ENCODE measurements at places on chromosomes 12 and 14.

DNA sequence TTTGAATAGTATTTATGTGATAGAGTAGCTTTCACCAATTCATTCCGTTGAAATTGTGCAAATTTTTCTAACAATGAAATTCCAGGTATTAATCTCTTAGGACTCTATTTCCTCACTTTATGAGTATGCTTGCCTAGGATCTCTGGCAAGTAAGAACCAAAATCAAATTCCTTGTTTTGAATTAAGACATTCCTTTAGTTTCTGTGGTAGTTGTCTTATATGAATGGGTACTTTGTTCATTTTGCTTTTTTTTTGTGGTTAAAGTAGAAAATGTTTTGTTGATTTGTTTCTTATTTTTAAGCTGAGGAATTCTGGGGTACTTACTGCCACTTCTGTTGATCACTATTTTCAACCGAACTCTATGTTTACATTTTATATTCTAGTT, 59.8 kb downstream of the KITLG start:
- DNase-seq = no peak

- DNase-seq = no peak
Measured at GRCh38 chr12:127287256-127287655, 979.7 kb upstream of the TMEM132C start.

DNA sequence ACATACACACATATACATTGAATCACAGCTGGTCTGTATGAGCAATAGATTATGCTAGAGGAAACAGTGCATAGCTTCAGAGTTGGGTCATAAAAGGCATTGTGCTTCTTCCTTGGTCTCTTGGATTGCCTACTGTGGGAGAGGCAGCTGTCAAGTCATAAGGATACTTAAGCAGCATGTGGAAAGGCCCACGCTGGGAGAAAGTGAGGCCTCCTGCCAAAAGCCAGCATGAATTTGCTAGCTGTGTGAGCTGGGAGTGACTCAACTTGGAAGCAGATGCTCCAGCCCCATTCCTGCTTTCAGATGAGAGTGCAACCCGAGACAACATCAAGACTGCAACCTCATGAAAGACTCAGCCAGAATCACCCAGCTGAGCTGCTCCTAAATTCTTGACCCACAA, 311.9 kb upstream of the TBX3 start:
- DNase-seq = no peak

DNA sequence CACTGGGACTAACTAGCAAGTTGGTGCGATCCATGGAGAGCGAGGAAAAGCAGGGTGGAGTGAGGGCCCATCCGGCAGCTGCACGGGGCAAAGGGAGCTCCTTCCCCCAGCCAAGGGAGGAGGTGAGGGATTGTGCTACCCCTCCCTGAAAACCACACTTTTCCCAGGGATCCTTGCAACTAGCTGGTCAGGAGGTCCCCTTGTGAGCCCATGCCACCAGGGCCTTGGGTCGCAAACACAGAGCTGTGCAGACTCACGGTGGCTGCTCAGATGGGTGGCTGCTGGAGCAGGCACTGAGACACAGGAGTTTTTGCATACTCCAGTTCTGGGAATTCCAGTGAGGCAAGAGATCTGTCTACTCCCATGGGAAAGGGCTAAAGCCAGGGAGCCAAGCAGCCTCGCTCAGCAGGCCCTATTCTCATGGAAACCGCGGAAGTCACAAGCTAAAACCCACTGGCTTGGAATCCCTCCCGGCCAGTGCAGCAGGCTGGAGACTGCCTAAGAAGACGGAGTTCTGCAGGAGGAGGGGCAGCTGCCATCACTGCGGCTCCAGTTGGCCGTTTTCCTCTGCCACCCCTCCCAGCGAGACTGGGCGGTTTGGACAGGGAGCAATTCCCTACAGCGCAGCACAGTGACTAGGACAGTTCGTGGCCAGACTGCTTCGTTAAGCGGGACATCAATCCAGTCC, 10.9 kb upstream of the ZNF705A start:
- no peak for DNase-seq

DNA sequence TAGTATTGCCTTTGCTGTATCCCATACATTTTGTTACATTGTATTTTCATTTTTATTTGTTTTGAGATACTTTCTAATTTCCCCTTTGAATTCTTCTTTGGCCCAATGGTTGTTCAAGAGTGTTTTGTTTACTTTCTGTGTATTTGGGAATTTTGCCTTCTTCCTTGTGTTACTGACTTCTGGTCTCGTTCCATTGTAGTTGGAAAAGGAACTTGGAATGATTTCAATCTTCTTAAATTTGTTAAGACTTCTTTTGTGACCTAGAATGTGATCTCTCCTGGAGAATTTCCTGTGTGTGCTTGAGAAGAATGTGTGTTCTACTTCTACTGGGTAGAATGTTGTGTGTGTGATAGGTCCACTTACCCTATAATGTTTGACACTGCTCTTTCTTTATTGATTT, 304.4 kb upstream of the RTL1 start:
- no peak for DNase-seq

GRCh38 chr14:92647797-92648279, 100.6 kb downstream of the LGMN start:
- DNase-seq = no peak

DNA sequence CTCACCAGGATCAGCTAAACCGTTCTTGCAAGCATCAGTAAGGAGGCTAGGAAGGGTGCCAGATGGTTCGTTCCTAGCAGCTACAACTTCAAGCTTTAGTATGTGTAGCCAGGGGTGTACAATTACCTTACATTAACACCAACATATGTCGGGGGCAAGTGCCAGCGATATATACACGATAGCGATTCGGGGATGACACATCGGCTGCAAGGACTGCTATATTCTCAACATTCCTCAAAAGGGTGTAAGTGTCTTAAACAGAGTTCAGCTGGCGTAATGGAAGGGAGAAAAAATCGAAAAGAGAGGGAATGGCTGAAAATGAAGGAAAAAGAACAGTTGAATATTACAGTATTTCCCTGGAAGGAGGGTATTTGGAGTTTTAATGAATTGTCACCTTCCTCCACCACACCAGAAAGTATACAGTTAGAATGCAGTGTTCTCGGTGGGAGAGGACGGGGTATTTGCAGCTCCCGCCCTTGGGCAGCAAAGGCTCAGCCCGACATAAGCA, 545 bp downstream of the LIMA1 start:
- no peak for DNase-seq

DNA sequence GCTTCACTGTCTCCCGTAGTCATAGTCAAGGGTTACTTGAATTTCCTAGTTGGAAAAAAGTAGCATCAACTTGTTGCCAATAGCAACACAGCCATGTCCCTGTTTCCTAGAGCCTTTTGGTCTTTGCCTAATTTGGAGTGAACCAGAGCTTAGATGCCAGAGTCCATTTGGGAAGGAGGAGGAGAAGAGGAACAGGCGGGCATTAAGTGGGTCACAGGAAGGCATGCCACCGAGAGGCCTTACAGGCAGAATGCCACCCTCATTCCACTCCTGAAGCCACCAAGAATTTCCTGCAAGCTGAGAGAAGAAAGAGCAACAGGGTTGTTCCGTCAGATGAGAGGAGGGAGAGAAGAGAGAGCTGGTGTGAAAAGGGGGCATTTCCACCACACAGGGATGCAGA, 339.5 kb downstream of the DPF3 start:
- no peak for DNase-seq

GRCh38 chr14:94560751-94561655, at the start of gene SERPINA4:
TSS of gene SERPINA4 (plus strand) at chr14:94561442. CDS start at chr14:94563483, 2,041 bp downstream.
- DNase-seq = no peak

DNA sequence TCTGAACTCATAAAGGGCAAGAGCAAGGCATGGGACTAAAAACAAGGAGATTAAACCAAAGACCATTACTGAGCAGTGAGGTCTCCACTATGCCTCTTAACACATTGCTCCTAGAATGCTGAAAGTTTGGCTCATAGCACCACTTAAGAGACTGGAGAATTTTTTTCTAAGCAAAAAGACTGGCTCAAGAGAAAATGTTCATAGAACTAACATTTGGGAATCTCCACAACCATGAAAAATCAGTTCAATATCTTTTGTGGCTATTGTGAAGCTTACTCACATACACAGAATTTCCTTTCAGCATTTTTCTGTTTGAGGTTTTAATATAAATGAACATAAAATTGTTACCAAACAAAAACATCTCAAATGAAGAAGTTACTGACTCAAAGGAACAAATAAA, 255.8 kb downstream of the CCDC91 start:
- no peak for DNase-seq

DNA sequence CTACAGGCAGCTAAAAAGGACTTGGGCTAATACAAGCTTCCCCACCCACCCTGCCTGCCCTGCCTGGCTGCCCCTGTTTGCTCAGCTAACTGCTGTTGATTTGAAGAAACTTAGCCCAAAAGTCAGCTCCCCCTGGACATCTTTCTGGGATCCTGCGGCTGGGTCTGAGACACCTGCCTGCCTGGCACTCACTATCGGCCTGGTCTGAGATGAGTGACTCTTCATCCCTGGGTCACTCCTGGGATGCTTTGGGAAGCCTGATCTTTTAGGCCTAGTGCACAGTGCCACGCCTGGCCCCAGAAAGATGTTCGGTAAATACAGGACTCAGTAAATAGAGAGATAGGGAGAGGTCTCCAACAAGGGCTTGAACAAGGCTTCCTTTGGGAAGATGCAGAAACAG, 211.3 kb upstream of the DIO3 start:
- no peak for DNase-seq

DNA sequence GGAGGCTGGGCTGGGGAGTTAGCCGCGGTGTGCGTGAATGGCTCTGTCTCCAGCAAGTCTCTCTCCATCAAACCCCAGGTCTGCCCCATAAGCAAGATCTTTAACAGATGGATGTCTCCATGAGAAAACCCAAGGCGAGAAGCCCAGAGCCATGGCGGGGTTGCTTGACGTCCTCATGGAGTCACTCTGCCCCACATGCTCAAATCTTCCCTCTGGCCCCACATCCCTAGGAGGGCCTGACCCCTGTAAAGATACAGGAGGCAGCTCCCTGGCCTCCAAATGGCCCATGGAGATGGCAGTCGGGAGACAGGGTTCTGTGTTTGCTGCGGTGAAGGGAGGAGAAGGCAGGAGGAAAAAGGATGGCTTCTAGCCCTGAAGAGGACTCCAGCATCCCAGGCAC, 49.3 kb downstream of the C14orf132 start:
- no peak for DNase-seq

DNA sequence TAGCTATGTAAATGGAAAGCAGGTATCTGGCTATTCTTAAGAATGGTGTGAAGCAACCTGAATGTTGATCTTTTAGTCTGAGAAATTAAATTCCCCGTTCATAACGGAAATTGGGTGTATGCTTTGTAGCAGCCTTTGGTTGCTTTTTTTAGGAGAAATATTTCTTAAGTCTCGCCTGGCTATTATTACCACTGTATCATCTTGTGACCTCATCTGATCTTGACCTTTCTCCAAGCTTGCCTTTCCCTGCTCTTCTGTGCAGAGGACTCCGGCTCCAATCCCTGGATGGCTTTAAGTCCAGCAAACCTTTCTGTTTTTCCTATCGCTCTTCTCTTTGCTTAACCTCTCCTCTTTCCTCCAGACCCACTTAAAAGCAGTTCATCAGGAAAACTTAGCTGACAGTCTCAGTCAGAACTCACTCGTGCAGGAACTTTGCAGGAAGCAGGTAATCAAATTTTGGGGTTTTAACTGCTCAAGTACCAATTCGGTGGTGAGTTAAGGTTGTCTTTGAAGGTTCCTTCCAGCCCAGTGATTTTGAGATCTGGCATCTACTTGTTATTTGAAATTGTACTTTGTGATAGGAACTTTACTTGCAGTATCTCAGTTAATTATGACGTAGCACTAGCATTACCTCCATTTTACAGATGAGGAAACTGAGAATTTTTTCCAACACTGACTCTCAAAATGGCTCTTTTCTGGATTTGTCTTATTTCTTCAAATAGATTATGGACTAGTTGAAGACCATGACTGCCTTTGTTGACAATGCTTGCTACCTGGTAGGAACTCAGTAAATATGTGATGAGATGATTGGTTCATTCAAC, 14.1 kb downstream of the PPFIBP1 start:
- DNase-seq = no peak

GRCh38 chr12:132458846-132459641, 30.9 kb upstream of the FBRSL1 start:
- DNase-seq = no peak

DNA sequence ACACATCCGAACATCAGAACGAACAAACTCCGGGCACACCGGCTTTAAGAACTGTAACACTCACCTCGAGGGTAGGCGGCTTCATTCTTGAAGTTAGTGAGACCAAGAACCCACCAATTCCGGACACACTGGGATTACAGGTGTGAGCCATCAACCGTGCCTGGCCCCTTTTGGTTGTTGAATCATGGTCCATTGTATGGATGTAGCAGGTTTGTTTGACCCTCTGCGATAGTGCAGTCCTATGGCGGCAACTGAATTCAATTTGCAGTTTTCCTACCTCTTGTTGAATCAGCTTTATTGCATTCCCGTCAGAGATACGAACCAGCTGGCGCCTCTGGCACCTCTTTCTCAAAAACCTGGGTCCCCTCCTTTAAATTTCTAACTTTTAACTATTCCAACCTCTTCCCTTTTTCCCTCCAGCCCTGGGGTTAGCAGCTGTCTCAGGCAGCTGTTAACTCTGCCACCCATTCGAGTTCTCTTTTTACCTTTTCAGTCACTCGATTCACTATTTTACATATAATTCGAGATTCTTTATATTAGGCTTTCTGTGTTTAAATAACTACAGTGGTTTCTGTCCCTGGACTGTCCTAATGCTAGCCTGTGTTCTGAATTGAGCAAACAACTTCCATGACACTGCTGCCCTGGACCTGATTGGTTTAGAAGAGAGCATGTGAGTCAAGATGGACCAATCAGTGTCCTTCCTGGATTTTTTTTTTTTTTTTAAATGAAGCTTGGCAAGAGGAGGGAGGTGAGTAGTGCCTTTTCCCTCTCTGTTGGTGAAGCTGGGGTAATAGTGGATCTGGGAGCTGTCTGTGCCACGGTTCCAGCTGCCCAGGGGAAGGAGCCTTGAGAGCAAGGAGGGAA, 261.5 kb downstream of the PCNX1 start:
- DNase-seq = no peak

- no peak for DNase-seq
Measured at GRCh38 chr14:31785574-31785973, 224.4 kb downstream of the NUBPL start.

- DNase-seq = no peak
Measured at GRCh38 chr12:39846971-39847650, 227.5 kb upstream of the ABCD2 start.

GRCh38 chr12:78719721-78720120, 144.9 kb upstream of the SYT1 start:
- no peak for DNase-seq

DNA sequence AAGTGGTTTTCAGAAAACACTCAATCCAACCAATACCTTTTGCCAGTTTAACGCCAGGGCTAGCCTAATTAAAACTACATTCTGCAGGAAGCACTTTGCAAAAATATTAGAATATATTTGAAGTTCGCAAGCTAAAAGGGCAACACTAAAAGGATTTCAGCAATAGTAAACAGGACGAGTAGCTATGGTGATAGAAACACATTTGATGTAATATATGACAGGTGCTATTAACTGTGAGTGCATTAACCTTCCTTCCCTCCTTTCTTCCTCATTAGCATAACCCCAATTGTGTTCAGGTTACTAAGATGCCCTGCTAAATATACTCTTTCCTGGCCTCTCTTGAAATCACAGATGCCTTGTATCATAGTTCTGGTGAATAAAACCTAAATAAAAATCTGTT, 85.6 kb upstream of the TMCC3 start:
- DNase-seq = no peak

Data from NCI-H1930 (cell line).